DMS 273 treated with DMSO at 0.1 percent for 48 hours (cell line): ENCODE measurements at places on chromosomes 4 and X.

- DNase-seq = no peak
Measured at GRCh38 chr4:80268081-80268823, 1.8 kb downstream of the FGF5 start.

DNA sequence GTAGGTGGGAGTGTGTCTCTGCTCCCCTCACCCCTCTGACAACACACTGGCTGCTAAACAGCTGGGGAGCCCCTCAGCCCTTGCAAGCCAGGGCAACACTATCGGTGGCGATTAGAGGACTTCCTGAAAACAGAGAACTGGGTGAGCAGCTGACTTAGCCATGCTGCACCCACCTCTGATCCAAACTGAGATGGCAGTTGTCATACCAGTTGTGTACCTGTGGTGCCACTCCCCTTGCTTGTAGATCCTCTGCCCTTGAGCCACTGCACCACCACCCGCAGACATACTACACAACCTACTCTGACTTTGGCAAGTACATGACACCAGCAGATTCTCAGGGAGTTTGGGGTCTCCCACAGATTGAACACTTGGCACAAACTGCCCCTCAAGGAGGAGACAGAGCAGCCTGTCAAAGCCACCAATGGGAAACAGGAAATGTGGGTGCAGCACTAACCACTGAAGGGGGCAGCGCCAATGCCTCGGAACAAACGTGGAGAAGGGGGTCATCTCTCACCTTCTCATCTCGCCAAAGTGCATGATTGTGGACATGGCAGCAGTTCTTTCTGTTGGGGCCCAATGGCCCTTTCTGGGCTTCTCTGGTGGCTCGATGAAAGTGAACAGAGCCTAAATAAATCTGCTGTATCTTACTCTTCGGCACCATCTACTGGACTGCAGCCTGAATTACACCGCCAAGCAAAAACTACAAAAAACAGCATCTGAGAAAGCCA, 119.8 kb downstream of the NEK1 start:
- DNase-seq = peak; percentile 14

GRCh38 chrX:37468124-37468739, 103.2 kb upstream of the LANCL3 start:
- no peak for DNase-seq

GRCh38 chr4:108213308-108213707, 44.6 kb upstream of the LEF1 start:
- no peak for DNase-seq

- no peak for DNase-seq
Measured at GRCh38 chr4:105858466-105859040, 36.7 kb upstream of the NPNT start.

DNA sequence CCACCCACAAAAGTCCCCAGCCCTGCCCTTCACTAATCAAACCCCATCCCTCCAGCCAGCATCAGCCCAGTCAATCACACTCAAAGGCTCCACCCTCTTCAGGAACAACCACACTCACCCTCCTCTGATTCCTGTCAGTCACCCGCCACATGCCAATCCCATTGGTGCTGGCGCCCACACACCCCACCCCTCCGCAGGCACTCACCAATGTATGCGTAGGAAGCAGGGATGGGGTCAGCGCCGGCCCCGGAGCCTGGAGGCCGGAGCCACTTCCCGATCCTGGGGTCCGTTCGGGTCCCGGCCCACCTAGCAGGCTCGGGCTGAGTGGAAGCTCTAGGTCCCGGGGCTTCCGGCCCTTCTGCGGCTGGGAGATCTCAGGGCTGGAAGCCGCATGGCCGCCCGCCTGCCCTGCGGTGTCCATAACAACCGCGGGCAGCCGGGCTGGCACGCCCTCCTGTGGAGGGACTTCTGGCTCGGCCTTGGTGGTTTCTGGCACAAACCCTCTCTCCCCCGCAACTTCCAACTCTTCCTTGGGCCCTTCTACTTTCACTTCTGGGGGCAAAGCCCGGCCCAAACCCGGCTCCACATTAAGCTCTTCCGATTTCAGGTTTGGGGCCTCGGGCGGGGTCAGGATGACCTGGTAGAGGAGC, 7.9 kb upstream of the CFP start:
- no peak for DNase-seq

DNA sequence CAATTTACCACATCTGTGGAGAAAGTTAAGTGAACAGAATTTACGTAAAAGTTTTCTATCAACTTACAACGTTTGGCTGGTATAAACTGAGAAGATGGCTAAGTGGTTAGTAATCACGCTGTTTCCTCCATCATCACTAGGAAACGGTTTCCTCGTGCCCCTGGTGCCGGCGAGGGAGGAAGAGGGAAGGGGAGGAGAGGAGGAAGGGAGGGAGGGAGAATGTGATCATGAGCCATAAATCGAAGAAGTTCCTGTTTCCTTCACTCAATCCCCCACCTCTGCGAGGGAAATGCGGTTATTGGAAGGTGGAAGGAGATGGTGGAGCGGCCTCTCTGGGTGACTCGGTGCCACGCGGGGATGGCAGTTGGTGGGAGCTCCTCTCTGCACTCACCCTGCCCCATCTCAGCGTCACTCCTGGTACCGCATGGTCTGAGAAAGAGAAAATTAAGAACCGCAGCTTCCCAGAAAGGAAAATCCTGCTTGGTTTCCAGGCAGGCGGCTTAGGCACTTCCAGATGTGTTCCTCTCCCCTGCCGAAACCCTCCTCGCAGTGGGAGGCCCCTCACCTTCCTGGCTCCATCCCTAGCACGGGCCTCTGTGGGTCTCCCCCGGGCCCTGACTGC, 216.8 kb downstream of the AFAP1 start:
- no peak for DNase-seq

- DNase-seq = no peak
Measured at GRCh38 chr4:3335982-3336381, 43.2 kb downstream of the RGS12 start.

DNA sequence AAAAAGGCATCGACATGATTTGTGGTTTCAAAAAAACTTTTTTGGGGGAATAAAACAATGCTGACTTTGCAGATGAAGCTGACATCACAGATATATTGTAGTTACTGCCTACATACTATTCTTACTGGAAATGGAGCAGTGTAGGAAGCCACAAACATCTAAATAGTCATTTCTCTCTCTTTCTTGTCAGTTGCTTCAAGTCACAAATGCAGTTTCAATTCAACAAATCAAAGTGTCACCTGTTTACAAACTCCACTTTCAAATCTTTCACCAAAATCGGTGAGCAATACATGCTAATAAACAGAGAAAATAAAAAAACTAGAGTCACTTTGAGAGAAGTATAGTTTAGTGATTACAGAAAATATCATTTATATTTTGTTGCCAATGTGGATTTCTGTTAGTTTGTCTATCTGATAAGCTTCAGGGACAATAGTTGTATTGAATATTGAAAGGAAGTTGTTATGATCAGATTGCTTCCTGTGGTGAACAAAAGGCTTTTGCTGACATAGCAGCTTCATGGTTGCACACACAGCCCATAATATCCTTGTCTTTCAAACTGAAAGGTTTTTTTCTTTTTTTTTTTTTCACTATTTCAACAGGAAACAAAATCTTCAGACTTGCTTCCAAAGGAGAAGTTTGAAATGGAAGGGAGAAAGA, 49.7 kb upstream of the PTPN13 start:
- no peak for DNase-seq

DNA sequence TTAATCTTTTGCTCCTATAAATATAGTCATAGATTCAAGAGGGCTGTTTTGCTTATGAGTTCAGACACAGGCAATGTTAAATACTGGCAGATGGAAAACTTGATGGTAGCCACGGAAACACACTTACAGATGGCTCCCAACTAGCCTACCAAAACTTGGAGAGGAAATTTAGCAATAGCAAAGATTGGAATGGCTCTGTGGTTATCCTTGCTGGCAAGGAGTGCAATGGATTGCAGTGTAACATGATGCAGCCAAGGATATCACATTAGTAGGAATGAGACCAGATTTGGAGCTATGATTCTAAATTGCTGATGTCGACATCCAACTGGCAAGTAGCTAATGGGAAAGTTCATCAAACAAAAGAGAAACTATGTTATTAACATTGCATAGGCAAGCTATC, 791.0 kb upstream of the DIAPH2 start:
- DNase-seq = peak; percentile 38

DNA sequence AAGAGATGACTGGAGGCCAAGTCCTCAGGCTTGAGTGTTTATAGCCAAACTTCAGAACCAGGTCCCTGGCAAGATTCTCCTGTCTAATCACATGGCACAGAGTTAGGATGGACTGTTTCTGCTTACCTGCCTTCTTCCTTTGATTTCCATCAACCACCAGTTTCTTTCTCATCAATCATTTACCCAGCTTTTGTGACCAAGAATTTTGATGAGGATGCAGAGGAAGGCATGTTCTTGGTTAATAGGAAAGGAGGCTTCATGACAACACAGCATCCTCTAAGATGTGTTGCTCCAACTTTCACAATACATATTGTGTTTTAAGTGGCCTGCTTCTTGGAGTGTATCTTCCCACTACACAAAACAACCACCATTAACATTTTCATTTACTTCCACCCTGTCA, 65.3 kb downstream of the NFKB1 start:
- no peak for DNase-seq

DNA sequence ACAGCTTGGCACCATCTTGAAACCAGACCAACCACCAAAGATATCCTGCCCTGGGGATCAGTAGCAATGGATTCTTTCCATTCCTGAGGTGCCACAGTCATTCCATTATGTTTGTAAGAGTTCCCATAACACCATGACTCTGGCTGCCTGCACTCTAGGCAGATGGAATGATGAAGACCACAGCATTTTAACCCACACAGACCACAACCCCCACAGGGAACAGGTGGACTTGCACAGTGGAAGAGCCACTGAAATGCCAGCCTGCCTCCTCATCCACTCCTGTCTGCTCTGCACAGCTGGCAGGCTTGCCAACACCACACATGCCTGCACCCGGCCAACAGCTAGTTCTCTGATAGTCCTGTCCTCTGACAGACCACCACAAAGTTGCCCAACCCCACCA, 2362.2 kb upstream of the AGA start:
- DNase-seq = no peak

- DNase-seq = no peak
Measured at GRCh38 chr4:182738283-182739047, 178.7 kb downstream of the DCTD start.

DNA sequence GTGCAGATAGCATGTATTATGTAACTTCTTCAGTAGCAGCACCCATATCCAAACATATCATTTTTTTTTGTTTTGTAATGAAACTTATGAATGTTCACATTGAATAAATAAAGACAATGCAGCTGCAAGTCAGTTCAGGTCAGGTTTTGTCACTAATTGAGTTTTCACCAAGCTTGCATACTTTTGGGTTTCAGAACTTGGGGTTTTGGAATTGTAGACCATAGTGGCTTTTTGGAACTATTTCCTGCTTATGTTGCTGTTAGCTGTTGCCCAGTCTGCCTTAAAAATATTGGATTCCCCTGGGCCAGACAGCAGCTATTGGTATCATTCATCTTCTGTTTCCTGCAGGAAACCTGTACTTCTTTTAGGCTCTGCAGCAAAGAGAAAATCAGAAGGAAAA, 113.4 kb upstream of the LIMCH1 start:
- no peak for DNase-seq

- no peak for DNase-seq
Measured at GRCh38 chr4:7766086-7766485, 173.6 kb downstream of the AFAP1 start.

GRCh38 chr4:14659286-14659685, 343.0 kb upstream of the CPEB2 start:
- no peak for DNase-seq

- DNase-seq = no peak
Measured at GRCh38 chr4:117425636-117426035, 340.3 kb upstream of the TRAM1L1 start.

DNA sequence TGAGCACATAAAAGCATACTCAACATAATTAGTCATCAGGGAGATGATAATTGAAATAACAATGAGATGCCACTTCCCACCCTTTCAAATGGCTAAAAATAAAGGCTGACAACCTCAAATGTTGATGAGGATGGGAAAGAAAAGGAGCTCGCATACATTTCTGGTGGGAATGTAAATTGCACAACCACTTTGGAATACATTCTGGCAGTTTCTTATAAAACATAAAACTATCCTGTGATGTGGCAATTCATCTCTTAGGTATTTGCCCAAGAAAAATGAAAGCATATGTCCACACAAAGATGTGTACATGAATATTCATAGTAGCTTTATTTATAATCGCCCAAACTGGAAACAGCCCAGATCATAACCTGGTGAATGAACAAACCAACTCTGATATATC, 687 bp upstream of the ZNF275 start:
- no peak for DNase-seq

- no peak for DNase-seq
Measured at GRCh38 chrX:47182106-47182700, 11.4 kb upstream of the UBA1 start.

GRCh38 chrX:70042399-70043371, 7.1 kb downstream of the AWAT2 start:
- no peak for DNase-seq

DNA sequence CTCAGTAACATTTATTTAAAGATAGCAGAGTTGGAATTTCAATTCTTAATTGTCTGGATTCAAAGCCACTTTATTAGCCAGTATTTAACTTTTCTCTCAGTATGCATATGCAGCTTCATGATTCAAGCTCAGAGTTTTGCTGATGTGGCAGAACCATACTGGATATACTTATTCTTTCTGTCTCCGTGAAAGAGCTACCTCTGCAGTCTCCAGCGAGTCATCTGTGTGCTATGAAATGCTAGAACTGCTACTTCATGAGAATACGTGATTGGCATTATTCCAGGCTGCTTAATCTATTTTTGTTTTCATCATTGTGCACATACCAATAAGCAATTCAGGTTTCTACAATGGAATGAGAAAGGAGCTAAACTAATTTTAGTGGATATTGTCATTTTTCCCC, 743.7 kb downstream of the C4orf33 start:
- DNase-seq = no peak

GRCh38 chr4:25632135-25632534, 23.5 kb upstream of the SLC34A2 start:
- DNase-seq = no peak

GRCh38 chr4:3437582-3437936, 4.2 kb upstream of the HGFAC start:
- no peak for DNase-seq

DNA sequence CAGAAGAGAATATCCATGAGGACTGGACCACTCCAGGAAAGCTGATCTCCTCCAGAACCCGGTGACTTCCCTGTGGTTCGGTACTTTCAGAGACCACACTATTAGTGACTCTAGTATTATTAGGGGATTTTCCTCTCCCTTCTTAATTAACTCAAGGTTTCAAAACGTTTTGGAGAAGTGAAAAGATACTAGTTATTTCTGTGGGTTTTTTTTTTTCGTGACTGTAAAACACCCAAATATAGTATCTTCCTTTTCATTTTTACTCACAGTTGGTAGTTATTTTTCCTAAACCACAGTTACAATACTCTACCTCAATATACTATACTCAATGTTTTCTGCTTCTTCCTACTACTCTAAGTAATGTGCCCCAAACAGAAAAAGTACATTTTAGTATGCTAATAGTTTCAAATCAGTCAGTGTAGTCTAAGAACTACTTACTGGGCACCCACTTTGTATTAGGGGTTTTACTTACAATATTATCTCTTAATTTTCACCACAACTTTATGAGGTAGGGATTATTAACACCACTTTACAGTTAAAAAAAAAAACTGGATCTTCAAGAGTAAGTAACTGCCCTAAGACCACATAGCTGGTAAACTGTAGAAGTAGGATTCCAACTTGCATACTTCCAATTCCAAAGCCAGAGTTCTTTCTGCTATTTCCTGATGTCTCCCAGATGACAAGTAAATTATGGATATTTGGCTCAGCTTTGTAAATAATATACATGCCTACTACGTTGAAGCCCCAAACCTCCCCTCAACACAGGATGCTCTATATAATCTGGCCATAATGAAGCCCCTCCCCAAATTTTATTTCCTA, 45.0 kb downstream of the SLC9A7 start:
- no peak for DNase-seq
